Sigmoid colon (tissue), 7 donors: ENCODE measurements at places on chromosomes 1 and 21. TPM values are rescaled to one million over a fixed set of nuclear protein-coding genes. Genes with fewer than 3 reads are reported as not detected.

Gene SLAMF6
- total RNA-seq: 1.2 TPM

- H3K4me3 ChIP-seq: no peak overlapping the region
- no peaks in the 10 kb centered on the region for H3K27me3 ChIP-seq
- H3K36me3 ChIP-seq: no peaks in the 10 kb centered on the region
- no peak for DNase-seq
Observed at GRCh38 chr1:49626472-49626871, 397.3 kb downstream of the AGBL4 start.

GRCh38 chr1:245805532-245805931 lies 650.7 kb downstream of the KIF26B start:
- DNase-seq: no peak
- H3K27ac ChIP-seq: no peak overlapping the region
- no peaks in the 10 kb centered on the region for H3K4me1 ChIP-seq
- no peaks in the 10 kb centered on the region for H3K36me3 ChIP-seq

Gene NBPF1
- 30.3 TPM for total RNA-seq

Gene DCST2
- not detected for total RNA-seq

- H3K4me3 ChIP-seq: no peak overlapping the region
- no peak overlapping the region for H3K27ac ChIP-seq
- no peak for DNase-seq
Observed at GRCh38 chr1:230012741-230013140, 54.3 kb upstream of the GALNT2 start.

Gene ENSA
- 145 TPM for total RNA-seq

GRCh38 chr1:208167261-208167869 lies 76.8 kb downstream of the PLXNA2 start:
- no peak overlapping the region for H3K4me3 ChIP-seq
- no peak for DNase-seq
- H3K4me1 ChIP-seq: peaks cover 27% of the 10 kb centered on the region
- H3K27ac ChIP-seq: no peak overlapping the region

DNA sequence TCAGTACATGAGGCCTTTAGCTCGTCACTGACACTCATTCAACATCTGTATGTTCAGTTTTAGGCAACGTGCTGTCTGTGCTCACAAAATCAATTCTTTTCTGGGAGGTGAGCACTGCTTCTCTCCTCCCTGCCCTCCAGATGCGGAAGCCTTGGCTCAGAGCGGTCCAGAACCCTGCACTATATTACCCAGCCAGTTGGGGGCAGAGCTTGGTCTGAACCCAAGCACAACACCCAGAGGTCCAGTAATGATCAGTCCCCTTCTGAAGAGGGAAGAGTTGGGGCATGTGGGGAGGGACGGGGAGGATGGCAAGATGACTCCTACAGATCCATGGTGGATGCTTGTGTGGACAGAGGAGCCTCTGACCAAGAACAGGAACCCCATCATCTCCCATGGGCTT lies 5.6 kb upstream of the DSCAM start:
- no peak overlapping the region for H3K27ac ChIP-seq
- H3K36me3 ChIP-seq: no peaks in the 10 kb centered on the region
- no peak for DNase-seq

GRCh38 chr21:33339918-33340317 lies 15.1 kb downstream of the IFNAR1 start:
- no peaks in the 10 kb centered on the region for H3K36me3 ChIP-seq
- H3K4me3 ChIP-seq: no peak overlapping the region
- DNase-seq: no peak
- H3K27ac ChIP-seq: no peak overlapping the region
- H3K4me1 ChIP-seq: peaks cover 13% of the 10 kb centered on the region
